ENCODE measurements at places on chromosomes 1 and 21.

GRCh38 chr1:214397497-214397896 lies 116.5 kb downstream of the SMYD2 start:
- DNase-seq = no peak

GRCh38 chr1:191320062-191320461 lies 838.2 kb upstream of the RGS18 start:
- DNase-seq = no peak

GRCh38 chr1:195897076-195897475 lies 711.2 kb downstream of the KCNT2 start:
- no peak for DNase-seq

DNA sequence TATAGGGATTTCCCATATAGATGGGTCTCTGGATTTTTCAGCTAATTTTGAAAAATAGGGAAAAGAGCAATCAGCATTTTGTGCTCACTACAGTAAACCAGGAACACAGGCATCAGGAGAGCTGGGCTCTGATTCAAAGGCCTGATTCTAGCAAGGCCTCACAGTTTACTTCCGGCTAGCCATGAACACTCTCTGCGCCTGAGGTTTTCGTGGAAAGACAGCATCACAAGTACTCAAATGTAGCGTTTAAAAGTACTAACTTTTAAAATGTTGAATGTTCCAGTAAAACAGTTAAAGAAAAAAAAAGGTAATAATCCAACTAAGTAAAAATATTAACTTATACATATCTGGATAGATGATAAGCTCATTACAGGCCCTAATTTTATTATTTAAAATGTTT lies 120.6 kb downstream of the SLC45A1 start:
- DNase-seq = no peak

DNA sequence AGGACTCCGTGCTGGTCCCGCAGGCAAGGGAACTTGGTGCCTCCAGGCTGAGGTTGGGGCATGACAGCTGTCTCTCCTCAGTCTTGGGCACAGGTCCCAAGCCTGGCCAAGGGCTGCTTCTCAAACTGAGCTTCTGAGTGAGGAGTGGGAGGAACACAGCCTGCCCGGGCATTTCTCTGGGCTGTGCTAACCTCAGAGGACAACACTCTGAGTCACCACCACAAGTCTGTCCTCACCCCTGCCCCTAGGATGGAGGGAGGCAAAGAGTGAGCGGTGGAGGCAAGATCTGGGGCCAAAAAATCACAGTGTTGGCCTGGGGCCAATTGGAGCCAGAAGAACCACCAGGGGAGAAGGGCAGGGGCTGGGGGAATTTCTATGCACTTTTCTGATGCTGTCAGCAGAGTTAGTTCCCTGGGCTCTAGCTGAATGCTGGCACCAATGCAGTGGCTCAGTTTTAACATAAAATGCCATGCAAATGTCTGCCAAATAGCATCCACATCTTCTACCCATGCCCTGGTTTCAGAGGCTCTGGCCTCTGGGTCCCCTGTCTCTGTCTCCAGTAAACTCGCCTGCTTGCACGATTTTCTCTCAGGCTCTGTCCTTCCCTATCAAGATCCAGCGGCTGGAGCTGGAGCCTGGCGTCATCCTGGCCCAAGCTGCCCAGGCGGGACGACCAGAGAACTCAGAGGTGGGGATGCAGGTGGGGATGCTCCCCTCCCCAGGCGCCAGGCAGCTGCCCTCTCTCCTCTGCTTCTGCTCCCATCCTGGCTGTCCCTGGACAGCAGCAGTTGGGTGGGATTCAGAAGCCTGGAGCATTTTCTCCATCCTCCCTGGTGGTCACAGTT lies 11.0 kb upstream of the CDK18 start:
- peak; percentile 33 for DNase-seq

- DNase-seq = peak; percentile 100
These were observed 48.7 kb upstream of the COL6A2 start for GRCh38 chr21:46048926-46049889.

GRCh38 chr1:50986653-50987052 lies 16.6 kb downstream of the CDKN2C start:
- no peak for DNase-seq

DNA sequence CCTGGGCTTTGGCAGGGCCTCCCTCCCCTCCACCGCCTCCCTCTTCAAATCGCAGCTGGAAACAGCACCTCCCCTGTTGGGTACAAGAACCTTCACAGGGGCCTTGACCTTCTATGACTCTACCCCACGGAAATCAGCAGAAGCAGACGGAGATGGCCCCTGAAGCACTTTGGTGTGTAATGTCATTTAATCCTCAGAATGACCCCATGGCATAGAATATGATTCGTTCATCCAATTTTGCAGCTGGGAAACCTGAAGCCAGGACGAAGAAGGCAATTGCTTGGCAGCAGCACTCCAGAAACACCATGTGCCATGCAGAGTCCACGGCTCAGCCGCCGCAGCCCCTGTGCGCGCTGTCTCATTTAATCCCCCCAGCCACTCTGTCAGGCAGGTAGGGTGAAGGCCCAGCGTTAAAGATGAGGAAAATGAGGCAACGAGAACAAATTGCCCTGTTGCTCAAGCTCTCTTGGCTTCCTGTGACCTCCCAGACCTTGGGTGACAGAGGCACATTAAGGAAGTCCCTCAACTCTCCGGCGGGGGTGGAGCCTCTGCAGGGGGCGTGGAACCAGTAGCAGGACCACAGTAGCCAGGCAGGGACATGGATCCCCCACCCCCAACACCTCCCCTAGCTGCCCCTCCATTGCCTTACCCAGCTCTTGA lies 25.8 kb upstream of the LAPTM5 start:
- DNase-seq = no peak

GRCh38 chr1:203726417-203726867 lies 38.5 kb upstream of the LAX1 start:
- no peak for DNase-seq

- no peak for DNase-seq
These were observed 248.3 kb downstream of the C1orf94 start for GRCh38 chr1:34425046-34425445.

GRCh38 chr1:180946541-180947498 lies 34.1 kb downstream of the KIAA1614 start:
- DNase-seq = no peak

DNA sequence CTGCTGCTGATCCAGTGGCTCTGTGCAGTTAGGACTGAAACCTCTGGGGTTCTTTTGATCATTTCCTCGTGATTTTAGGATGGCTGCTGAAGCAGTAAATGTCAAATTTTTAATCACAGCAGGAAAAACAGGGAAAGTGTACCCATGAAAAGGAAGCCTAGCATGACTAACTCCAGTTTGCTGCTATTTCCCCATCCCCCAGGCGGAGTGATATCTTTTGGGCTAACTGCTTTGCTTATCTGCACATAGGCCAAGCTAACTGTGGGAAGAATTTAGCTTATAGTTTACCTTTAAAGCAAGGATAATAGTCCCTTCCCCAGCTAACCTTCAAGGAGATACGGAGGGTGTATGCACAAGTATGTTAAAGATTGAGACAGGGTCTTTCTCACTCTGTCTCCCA lies 149.8 kb upstream of the TNR start:
- peak; percentile 19 for DNase-seq

DNA sequence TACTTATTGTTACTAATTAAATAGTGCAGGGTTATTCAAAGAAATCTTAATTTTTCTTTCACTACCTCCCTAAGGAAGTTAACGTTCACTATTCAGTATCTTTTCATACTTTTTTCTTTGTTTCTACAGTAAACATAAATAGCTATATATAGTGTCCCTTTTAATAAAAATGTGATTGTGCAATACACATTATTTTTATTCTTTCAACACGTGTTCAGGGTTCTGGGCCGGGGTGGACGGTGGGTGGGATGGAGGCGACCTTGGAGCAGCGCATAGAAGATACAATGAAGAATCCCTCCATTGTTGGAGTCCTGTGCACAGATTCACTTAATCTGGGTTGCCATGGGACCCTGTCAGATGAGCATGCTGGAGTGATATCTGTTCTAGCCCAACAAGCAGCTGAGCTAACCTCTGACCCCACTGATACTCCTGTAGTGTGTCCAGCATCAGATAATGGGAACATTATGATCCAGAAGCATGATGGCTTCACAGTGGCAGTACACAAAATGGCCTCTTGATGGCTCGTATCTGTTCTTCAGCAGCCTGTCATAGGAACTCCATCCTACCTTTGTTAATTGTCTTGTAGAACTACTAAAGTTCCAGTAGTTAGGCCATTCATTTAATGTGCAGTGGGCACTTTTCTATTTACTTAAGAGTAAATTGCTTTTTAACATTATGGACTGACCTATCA lies 155.9 kb upstream of the L1TD1 start:
- DNase-seq = no peak

DNA sequence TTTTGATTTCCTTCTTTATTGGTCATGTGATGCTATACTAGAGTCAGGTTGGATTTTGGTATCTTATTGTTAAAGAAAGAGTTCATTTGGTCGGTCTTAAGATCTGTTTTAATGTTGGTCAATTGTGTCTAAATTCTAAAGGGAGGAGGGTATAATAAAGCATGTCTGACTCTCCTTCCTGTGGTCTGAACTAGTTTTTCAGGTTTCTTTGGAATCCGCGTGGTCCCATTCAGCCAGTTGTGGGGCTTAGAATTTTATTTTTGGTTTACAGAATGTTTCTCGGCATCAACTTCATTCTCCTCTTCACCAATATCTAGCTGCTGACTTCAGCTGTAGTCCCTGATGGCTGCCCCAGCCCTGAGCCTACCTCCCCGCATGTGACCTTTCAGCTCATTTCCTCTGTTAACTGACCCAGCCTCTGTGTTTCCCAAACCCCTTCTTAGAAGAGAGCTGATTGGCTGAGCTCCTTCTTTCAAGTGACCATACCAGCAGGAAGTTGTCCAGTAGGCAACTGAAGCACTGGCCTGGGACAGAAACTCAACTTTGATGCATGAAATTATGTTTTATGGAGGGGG lies 8.7 kb upstream of the MYOC start:
- no peak for DNase-seq

DNA sequence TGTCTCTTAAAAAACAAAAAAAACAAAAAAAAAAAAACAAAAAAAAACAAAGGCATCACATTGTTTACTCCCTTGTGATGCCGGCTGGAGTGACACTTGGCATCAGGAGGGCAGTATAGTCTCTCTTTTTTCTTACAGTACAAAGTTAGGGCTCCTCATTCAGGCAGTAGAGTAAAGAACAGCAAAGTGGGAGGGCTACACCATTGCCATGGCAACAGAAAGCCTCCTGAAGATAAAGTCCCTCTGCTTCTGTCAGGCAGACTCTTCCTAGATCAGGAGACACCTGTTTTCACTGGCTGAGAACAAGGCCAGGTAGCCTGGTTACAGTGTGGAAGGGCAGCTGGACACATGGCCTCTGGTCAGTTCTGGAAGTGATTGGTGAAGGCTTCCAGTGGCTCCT lies 41.3 kb upstream of the RAB3GAP2 start:
- no peak for DNase-seq

- DNase-seq = peak; percentile 33
These were observed 8.8 kb upstream of the INSL5 start for GRCh38 chr1:66809736-66810326.

DNA sequence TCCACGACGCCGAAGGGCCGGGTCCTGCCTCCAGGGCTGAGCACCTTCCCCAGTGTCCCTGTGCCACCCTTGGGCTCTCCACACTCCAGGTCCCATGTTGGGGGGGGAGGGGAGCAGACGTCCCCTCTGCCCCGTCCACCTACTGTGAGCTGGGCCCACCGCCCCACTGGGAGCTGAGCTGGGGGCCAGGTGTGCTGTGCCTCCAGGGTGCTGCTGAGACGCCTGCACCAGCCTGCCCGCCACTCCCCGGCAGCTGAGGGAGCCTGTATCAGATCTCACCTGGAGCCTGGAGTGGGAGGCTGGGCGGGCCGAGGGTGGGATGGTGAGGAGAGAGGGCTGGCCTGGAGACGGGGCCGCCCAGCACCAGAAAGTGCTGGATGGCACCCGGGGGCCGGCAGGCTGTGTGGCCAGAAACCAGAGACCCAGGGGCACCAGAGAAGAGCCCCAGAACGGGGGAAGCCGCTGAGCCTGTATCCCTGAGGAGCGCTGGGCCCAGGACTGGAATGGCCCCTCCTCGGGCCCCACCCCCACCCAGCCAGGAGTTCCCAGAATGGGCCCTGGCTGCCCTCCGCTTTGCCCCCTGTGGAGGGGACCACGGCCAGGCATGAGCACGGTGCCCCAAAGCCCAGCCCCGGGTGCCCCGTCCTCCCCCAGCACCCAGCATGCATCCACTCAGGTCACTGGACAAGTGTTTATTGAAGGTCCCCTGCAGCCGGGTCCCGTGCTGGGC lies 3.4 kb downstream of the TNFRSF18 start:
- no peak for DNase-seq

- DNase-seq = no peak
These were observed 32.4 kb downstream of the EIF2D start for GRCh38 chr1:206579747-206580437.

DNA sequence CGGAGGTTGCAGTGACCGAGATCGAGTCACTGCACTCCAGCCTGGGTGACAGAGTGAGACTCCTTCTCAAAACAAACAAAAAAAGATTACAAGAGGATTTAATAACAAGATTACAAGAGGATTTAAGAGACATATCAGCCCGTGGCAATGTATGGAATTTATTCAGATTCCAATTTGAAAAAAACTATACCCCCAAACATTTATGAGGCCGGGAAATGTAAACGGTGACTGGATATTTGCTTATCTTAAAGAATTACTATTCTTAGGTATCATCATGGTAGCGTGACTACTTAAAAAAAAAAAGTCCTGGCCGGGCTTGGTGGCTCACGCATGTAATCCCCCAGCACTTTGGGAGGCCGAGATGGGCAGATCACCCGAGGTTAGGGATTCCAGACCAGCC lies 21.2 kb upstream of the ELK4 start:
- DNase-seq = peak; percentile 38

GRCh38 chr1:46537651-46538050 lies 13.8 kb downstream of the KNCN start:
- DNase-seq = no peak

- no peak for DNase-seq
These were observed 79.3 kb upstream of the SPAG17 start for GRCh38 chr1:118264343-118264742.

DNA sequence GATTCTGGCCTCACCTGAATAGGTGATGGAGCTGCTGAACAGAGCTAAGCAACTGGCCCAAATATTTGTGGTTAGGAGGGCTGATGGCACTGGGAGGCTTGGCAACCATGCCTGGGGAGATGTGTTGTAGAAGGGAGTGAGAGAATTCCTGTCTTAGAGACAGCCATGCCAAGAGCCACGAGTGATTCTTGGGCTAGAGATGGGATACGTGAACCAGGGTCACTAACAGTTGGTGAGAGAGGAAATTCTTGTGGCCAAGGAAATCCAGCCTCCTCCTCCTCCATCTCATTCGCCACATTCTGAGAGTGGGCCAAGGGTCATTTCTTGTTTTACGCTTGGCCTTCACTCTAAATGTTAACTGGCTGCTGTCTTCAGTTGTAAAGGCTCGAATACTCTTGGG lies 46.3 kb downstream of the NGF start:
- no peak for DNase-seq

DNA sequence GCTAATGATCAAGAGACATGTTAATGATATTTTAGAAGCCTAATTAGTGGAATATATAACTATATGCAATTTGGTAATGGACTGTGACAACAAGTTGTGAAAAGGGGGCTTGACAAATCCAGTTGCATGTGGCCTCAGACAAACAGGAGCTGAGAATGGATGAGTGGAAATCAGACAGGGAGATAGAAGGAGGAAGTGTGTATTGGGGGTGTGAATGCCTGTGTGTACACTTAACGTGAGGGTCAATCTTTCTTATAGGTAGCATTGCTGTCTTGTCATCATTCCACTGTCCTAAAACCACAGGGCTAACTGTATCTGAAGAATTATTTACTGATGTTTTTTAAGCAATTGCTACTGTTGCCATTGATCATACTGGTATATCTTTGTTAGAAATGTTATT lies 64.8 kb downstream of the PBX1 start:
- DNase-seq = no peak
